ENCODE measurements at places on chromosomes 7 and 10. TPM values are rescaled to one million over a fixed set of nuclear protein-coding genes. Genes with fewer than 3 reads are reported as not detected.

GRCh38 chr7:90176195-90176594 is 21.9 kb downstream of the STEAP1 start:
- H3K27me3 ChIP-seq, result peaks cover 4% of the 10 kb centered on the region
- no peak overlapping the region for H3K4me3 ChIP-seq
- DNase-seq, result no peak
- H3K4me1 ChIP-seq, result no peaks in the 10 kb centered on the region
- no peaks in the 10 kb centered on the region for H3K36me3 ChIP-seq

- no peak for DNase-seq
- no peaks in the 10 kb centered on the region for H3K36me3 ChIP-seq
- H3K4me3 ChIP-seq, result no peak overlapping the region
- no peaks in the 10 kb centered on the region for H3K27me3 ChIP-seq
- H3K27ac ChIP-seq, result no peak overlapping the region
Observed at GRCh38 chr7:139998572-139998971, 64.2 kb downstream of the PARP12 start.

- H3K4me1 ChIP-seq, result no peaks in the 10 kb centered on the region
- H3K27ac ChIP-seq, result no peak overlapping the region
- no peaks in the 10 kb centered on the region for H3K27me3 ChIP-seq
- no peak for DNase-seq
- no peaks in the 10 kb centered on the region for H3K36me3 ChIP-seq
Observed at GRCh38 chr10:60480865-60481563, 91.3 kb upstream of the ANK3 start.

DNA sequence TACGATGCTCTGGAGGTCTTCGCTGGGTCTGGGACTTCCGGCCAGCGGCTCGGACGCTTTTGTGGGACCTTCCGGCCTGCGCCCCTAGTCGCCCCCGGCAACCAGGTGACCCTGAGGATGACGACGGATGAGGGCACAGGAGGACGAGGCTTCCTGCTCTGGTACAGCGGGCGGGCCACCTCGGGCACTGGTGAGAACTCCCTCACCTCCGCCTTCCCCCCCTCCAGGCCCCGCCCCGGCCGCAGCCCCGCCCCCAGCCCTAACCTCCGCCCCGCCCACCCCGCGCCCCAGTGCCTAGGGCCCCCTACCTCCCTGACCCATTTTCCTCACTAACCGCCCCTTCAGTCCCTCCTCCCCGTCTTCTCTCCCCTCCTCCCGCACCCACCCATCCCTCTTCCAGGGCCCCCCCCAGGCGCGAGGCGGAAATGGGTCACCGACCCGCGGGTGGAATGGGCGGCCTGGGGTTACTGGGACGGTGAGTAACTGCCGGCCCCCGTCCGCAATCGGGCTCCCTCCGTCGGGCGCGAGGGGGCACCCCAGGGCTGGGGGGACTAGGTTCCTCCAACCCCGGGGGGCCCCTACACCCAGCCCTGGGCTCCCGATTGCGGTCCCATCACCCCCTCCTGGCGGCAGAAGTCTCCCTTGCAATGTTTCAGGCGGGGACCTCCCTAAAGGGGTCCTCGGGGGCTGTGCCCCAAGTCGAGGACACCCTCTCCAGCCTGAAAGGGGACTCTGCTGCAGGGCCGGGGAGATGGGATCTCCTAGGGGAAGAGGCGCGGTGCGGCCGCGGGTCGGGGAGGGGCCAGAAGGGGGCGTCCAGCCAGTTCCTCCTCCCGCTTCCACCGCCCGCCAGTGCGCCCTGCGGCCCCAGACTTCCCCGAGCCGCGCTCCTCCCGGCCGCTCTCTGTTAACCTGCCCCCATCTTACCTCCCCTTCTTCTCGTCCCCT is 2.1 kb downstream of the PCOLCE start:
- no peaks in the 10 kb centered on the region for H3K27me3 ChIP-seq
- H3K36me3 ChIP-seq, result no peaks in the 10 kb centered on the region
- peak; percentile 72 for DNase-seq
- peak overlapping the region; percentile 67 for H3K27ac ChIP-seq
- peaks cover 30% of the 10 kb centered on the region for H3K4me1 ChIP-seq

- no peaks in the 10 kb centered on the region for H3K4me1 ChIP-seq
- no peak overlapping the region for H3K27ac ChIP-seq
- DNase-seq, result no peak
- no peaks in the 10 kb centered on the region for H3K27me3 ChIP-seq
Observed at GRCh38 chr7:158365267-158365666, 222.4 kb downstream of the PTPRN2 start.

GRCh38 chr10:8617792-8618191 is 563.3 kb downstream of the GATA3 start:
- peaks cover 4% of the 10 kb centered on the region for H3K4me1 ChIP-seq
- H3K27me3 ChIP-seq, result no peaks in the 10 kb centered on the region
- no peak overlapping the region for H3K27ac ChIP-seq
- no peaks in the 10 kb centered on the region for H3K36me3 ChIP-seq
- no peak overlapping the region for H3K4me3 ChIP-seq

DNA sequence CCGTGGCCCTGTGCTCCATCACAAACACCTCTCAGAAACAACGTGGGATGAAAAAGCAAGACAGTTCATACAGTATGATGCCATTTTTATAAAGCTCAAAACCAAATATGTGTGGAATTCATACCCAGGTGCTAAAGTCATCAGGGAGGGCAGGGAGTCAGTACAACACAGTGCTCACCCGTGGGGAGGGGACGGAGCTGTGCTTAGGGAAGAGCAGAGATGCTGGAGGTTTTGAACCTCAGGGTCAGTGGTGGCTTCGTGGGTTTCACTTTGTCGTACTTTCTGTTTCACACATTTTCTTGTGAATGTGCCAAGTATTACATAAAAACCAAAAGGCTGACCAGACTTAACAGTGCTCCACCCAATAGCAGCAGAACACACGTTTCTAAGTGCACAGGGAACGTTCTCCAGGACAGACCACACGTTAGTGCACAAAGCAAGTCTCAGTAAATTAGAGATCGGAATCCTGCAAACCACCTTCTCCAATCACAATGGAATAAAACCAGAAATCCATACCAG is 21.2 kb downstream of the ZMIZ2 start:
- H3K36me3 ChIP-seq, result peaks cover 31% of the 10 kb centered on the region
- no peak for DNase-seq
- H3K4me3 ChIP-seq, result no peak overlapping the region
- no peaks in the 10 kb centered on the region for H3K27me3 ChIP-seq
- H3K27ac ChIP-seq, result peak overlapping the region; percentile 69

DNA sequence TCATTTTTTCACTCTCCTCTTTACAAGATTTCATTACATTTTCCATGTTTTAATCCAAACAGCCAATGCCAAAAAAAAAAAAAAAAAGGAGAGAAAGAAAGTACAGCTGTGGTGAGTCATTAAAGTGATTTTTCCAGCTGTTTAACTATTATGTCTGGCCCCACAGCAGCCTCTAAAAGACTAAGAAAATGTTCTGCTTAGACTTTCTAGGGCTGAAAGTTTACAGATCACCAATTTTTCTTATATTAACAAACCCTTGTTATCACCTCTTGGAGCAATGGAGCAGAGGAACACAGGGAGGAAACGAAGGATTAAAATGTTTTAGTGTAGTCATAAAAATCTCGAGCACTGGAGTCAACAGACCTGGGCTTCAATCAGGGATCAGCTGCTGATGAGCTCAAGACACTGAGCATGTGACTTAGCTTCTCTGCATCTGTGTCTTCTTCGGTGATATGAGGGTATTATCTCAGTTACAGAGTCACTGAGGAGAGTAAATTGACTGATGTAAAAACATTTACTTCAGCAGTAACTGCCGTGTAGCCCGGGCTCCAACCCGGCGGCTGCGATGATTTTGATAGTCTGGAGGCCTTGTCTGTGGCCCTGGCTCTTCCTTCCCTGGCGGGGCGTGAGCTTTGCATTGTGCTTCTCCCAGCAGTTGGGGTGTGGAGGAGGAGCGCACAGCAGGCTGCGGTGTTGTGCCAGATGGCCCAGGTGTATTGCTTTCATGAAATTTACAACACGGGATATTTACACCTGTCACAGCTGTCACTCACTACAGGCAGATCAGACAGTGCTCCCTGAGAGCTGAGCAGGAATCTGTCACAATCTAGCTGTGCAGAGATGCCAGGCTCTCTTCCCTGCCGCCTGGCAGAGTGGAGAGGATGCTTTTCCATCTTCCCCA is 298.3 kb upstream of the FZD8 start:
- H3K36me3 ChIP-seq, result no peaks in the 10 kb centered on the region
- no peaks in the 10 kb centered on the region for H3K27me3 ChIP-seq
- H3K27ac ChIP-seq, result no peak overlapping the region
- no peak for DNase-seq
- no peaks in the 10 kb centered on the region for H3K4me1 ChIP-seq

DNA sequence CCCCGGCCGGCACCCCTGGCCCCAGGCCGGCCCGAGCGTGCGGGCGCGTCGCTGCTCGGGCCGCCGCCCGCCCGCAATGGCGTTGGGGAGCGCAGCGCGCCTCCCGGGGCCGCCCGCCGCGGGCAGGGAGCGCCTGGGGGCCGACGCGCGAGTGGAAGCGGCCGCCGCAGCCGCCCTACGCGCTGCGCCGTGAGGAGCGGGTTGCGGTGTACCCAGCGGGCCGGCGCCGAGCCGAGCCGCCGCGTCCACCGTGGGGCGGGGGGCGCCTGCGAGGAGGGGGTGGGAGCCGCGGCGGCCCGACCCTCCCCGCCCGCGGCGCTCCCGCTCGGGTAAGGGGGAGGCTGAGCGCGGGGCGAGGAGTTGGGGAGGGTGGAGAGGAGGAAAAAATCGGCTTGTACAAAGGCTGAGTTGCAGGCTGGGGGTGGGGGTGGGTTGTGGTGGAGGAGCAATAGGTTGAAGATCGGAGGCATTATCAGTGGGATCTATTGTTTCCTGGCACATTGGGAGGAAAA is 473 bp downstream of the PPP1R9A start:
- DNase-seq, result no peak
- no peak overlapping the region for H3K27ac ChIP-seq
- H3K36me3 ChIP-seq, result no peaks in the 10 kb centered on the region
- no peaks in the 10 kb centered on the region for H3K4me1 ChIP-seq
- H3K4me3 ChIP-seq, result no peak overlapping the region

DNA sequence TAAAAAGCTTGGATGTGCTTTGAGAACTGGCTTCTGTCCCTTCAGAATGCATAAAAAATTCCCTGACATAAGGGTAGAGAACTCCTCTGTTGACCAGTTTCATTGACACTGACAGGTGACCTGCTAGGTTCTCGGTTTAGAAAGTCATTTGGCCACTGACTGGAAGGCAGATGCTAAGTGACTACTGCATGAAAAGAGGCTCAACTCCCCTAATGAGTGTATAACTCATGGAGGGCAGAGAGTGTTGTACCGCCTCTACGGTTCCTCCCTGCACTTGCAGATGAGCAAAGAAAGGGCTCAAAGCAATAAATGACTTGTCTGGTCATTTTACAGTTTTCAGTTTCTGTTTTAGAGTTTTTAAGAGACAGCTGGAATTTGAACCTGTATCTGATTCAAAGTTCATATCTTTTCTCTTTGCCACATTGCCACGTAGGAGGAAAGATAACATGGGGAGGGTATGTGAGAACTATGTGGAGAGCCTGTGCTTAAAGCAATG is 2.9 kb upstream of the FGL2 start:
- no peak overlapping the region for H3K27ac ChIP-seq
- no peak overlapping the region for H3K4me3 ChIP-seq
- peaks cover 19% of the 10 kb centered on the region for H3K4me1 ChIP-seq
- no peak for DNase-seq
- no peaks in the 10 kb centered on the region for H3K27me3 ChIP-seq
- H3K36me3 ChIP-seq, result no peaks in the 10 kb centered on the region

FAM25A gene
- total RNA-seq, result not detected

WNT8B gene
- not detected for total RNA-seq

PCDH15 gene
- total RNA-seq, result not detected

SP8 gene
- total RNA-seq, result not detected

STK31 gene
- total RNA-seq, result 0.30 TPM

GRCh38 chr7:120806669-120807068 is 51.3 kb downstream of the TSPAN12 start:
- DNase-seq, result no peak
- H3K4me3 ChIP-seq, result no peak overlapping the region
- H3K4me1 ChIP-seq, result no peaks in the 10 kb centered on the region
- no peak overlapping the region for H3K27ac ChIP-seq

CYP2C19 gene
- not detected for total RNA-seq

DNA sequence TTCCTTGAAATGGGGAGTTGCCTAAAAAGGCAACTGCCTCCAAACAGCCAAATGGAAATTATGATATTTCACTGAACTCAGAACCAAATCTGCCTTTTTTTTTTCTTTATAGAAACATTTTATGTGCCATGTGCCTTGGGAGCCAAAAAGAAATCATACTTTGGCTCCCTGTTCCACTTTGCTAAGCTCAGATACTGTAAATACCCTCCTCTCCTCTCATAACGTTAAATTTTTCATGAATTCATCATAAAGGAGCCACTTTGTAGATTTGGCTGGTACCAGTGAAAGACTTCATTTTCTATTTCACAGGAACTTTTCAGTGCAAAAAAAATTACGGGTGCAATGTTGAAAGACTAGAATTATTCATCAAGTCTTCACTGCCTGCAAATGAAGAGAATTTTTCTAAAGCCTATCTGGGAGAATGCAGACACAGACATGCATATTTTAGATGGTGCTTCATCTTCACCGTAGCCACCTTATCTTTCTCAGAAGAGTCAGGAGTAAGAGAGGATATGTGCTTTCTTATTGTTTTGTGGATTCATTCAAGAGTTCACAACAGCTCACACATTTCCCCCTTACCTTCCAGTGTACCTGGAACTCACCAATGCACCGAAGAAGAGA is 742.3 kb upstream of the GALNT17 start:
- H3K36me3 ChIP-seq, result no peaks in the 10 kb centered on the region
- no peaks in the 10 kb centered on the region for H3K27me3 ChIP-seq
- H3K4me3 ChIP-seq, result no peak overlapping the region
- H3K27ac ChIP-seq, result no peak overlapping the region

DNA sequence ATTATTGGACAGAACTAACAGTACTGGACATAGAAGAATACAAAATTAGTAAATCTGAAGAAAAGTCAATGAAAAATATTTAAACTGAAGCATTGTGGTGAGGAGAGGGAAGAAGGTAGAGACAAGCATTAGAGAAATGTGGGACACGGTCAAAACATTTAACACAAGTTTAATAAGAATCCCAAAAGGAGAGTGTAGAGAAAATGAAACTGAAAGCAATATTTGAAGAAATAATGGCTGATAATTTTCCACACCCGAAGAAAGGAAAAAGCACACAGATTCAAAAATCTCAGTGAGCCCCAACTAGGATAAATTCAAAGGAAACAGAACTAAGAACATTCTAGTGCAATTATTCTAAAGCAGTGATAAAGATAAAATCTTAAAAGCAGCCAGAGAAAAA is 126.4 kb upstream of the LRRTM3 start:
- H3K27me3 ChIP-seq, result no peaks in the 10 kb centered on the region
- no peaks in the 10 kb centered on the region for H3K36me3 ChIP-seq
- no peaks in the 10 kb centered on the region for H3K4me1 ChIP-seq
- no peak for DNase-seq
